Naive B cell (primary cell): ENCODE measurements at places on chromosomes 5 and 9. TPM values are rescaled to one million over a fixed set of nuclear protein-coding genes. Genes with fewer than 3 reads are reported as not detected.

DNA sequence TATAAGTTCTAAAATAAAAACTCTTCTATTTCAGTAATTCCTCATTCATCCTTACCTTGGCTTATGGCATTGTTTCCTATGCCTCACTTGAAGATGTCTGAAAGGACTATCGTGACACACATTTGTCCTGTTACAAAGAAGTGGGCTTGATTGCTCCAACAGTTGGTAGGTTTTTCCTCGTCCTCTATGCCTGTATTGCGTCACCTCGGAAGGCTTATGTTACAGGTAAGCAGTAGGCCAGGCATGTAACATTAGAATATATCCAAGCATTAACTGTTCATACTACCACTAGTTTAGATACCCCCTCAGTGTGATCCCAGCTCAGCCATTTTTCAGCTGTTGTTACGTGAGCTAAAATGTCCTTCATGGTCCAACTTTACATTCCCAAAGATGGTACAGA, 116.7 kb downstream of the MLLT3 start:
- H3K4me3 ChIP-seq = no peak overlapping the region
- no peaks in the 10 kb centered on the region for H3K36me3 ChIP-seq
- DNase-seq = no peak
- H3K4me1 ChIP-seq = peaks cover 13% of the 10 kb centered on the region

GRCh38 chr5:107592515-107592914, 78.2 kb downstream of the EFNA5 start:
- no peak for DNase-seq
- no peaks in the 10 kb centered on the region for H3K4me1 ChIP-seq
- H3K27me3 ChIP-seq = no peaks in the 10 kb centered on the region
- H3K36me3 ChIP-seq = no peaks in the 10 kb centered on the region
- no peak overlapping the region for H3K27ac ChIP-seq

NIPAL4 gene
- polyA plus RNA-seq = 6.6 TPM

DNA sequence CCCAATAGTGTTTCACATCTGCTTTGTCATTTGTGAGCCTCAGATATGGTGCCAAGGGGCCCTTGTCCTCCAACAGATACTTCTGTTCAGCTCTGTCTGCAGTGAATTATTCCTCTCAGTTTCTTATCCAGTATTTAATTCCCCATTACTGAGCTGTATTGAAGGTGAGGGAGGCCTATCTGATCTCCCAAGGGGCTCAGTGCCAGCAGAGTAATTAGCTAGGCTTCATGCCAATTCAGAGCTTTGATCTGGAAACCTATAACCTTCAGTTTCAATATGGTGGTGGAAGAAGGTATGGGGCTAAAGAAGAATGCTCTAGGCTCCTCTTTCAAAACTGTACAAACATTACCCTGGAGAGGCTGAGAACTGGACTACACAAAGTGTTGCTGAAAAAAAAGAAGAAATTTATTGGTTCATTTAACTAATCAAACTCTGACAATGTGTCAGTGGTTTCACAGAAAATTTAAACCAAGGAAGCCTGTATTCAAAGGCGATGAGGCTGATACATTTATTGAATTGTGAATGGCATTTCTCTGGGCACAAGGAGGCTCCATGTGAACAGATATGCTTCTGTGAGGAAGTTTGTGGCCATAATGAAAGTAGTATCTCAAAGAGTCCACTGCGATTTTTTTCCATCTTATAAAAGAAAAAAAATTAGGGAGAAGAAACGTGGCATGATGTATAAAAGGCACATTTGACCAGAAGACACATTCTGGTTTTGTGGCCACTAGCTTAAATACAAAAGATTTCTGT, 397.8 kb downstream of the TLE4 start:
- no peak overlapping the region for H3K27ac ChIP-seq
- no peak for DNase-seq
- peaks cover 8% of the 10 kb centered on the region for H3K27me3 ChIP-seq
- H3K4me1 ChIP-seq = peaks cover 10% of the 10 kb centered on the region
- H3K36me3 ChIP-seq = no peaks in the 10 kb centered on the region

DNA sequence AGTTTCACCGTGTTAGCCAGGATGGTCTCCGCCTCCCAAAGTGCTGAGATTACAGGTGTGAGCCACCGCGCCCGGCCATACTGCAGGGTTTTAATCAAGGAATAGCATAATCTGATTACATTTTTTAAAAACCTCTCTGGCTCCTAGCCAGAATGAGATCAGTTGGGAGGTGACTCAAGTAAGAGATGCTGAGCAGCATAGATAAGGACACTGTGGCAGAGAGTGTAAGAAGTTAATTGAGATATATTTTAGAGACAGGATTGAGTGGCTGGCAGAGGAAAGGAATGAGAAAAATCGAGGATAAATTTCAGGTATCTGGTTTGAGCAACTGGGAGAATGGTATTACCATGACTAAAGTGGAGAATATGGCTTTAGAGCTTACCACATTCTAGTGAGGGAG, 7.3 kb upstream of the RIGI start:
- H3K27ac ChIP-seq = no peak overlapping the region
- H3K4me3 ChIP-seq = no peak overlapping the region
- peaks cover 3% of the 10 kb centered on the region for H3K4me1 ChIP-seq

GRCh38 chr5:148820461-148821395, 5.7 kb upstream of the ADRB2 start:
- DNase-seq = no peak
- no peaks in the 10 kb centered on the region for H3K27me3 ChIP-seq
- no peaks in the 10 kb centered on the region for H3K36me3 ChIP-seq
- no peak overlapping the region for H3K27ac ChIP-seq

DNA sequence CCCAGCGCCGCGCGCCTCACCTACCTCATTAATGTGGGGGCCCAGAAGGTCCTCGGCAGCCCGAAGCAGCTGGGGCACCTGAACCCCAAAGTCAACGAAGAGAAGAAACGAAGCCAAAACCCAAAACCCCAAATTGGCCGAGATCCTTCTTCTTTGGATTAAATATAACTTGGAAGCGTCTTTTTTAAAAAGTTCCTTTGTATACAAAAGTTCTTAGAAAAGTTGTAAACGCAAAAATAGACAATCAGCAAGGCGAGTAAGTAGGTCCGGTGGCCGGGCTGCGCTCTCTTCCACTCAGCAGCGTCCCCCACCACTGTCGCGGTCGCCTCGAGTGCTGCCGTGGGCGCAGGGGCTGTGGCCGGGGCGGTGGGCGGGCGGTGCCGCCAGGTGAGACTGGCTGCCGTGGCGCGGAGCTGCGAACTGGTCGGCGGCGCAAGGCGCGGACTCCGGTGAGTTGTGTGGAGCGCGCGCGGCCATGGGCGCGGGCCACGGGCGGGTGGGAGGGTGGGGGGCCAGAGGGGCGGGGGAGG, 360 bp downstream of the KLF4 start:
- no peaks in the 10 kb centered on the region for H3K36me3 ChIP-seq
- no peak for DNase-seq
- peaks cover 47% of the 10 kb centered on the region for H3K27me3 ChIP-seq
- peaks cover 24% of the 10 kb centered on the region for H3K4me1 ChIP-seq
- peak overlapping the region; percentile 95 for H3K27ac ChIP-seq
- peak overlapping the region; percentile 92 for H3K4me3 ChIP-seq

- no peak overlapping the region for H3K27ac ChIP-seq
- H3K27me3 ChIP-seq = no peaks in the 10 kb centered on the region
- H3K4me3 ChIP-seq = no peak overlapping the region
Measured at GRCh38 chr5:76724871-76725270, 8.9 kb downstream of the F2R start.

DNA sequence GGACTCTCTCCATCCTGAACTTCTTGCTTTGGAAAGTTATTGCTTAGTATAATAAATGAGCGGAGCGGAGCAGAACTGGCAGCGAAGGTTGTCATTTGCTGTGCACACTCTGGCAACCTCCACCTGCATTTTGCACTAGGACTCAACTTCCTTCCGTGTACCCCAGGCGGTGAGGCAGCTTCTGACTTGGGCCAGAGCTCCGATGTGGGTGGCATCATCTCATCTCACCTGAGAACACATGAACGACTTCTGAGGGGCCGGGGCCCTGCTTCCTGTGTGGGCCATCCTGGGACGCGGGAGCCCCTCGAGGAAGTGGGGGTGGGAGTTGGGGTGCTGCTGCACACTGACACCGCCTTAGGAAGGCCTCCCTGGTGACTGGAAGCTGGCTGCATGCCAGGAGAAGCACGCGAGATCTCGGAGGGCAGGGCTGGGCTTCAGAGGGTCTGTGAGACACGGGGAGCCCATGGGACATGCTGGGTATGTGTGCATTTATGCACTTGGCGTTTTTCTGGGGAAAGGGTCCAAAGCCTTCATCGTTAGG, 56.5 kb upstream of the COL5A1 start:
- H3K4me3 ChIP-seq = no peak overlapping the region
- H3K27me3 ChIP-seq = peaks cover 15% of the 10 kb centered on the region
- H3K36me3 ChIP-seq = peaks cover 9% of the 10 kb centered on the region

DNA sequence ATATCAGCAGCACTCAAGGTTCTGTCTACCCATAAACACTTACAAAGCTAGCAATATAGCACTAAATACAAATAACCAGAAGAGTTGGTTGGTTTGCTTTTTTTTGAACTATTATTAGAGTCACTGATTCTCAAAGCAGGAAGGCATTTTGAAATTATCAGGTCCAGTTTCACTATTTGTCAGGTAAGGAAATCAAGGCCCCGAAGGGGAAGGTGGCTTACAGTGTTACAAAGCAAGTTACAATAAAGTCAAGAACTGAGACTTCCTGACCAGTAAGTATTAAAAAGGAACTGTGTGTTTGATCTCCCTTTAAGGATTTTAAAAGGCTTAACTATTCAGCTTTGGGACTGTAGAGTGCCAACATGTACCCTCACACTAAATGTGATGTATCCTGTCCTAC, 10.8 kb downstream of the C5orf15 start:
- peak overlapping the region; percentile 43 for H3K4me3 ChIP-seq
- H3K27me3 ChIP-seq = no peaks in the 10 kb centered on the region
- H3K27ac ChIP-seq = peak overlapping the region; percentile 89
- no peak for DNase-seq
- peaks cover 45% of the 10 kb centered on the region for H3K4me1 ChIP-seq
- peaks cover 24% of the 10 kb centered on the region for H3K36me3 ChIP-seq

- DNase-seq = no peak
- H3K4me3 ChIP-seq = peak overlapping the region; percentile 87
- H3K36me3 ChIP-seq = no peaks in the 10 kb centered on the region
- H3K27me3 ChIP-seq = no peaks in the 10 kb centered on the region
- peaks cover 73% of the 10 kb centered on the region for H3K4me1 ChIP-seq
Measured at GRCh38 chr9:33137781-33138264, 29.3 kb downstream of the B4GALT1 start.

PRDM9 gene
- polyA plus RNA-seq = not detected

GRCh38 chr5:94374336-94374735, 244.1 kb downstream of the KIAA0825 start:
- DNase-seq = no peak
- no peaks in the 10 kb centered on the region for H3K4me1 ChIP-seq
- H3K27ac ChIP-seq = no peak overlapping the region
- H3K4me3 ChIP-seq = no peak overlapping the region
- H3K27me3 ChIP-seq = no peaks in the 10 kb centered on the region
